ENCODE measurements at places on chromosomes 6 and 20. TPM values are rescaled to one million over a fixed set of nuclear protein-coding genes. Genes with fewer than 3 reads are reported as not detected.

DNA sequence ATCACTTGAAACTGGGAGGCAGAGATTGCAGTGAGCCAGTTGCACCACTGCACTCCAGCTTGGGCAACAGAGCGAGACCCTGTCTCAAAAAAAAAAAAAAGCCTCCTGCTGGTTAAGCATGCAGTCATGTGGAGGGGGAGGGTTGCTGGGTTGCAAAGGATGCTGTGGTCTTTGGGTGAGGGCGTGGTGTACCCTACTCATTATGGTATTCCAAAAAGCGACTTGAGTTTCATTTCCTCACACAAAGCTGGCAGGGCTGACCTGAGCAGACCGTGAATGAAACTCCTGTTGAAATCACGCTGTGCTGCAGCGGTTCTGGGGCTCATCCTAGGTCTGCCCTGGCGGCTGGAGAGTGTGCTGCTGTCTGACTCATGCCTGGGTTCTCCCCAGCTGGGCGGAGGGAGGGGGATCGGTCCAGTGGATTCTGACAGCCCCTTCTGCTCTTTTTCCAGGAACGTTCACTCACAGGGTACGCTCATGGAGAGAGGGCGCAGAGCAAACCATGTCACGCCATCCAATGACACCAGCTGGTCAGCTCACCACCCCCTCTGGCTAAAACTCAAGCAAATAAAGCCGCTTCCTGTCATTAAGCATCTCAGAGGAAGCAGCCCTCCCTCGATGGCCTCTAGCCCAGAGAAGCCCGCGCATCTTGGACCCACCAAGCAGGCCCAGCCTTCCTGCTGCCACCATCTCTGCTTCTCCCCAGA is 166.2 kb downstream of the SCML4 start:
- H3K36me3 ChIP-seq, result no peaks in the 10 kb centered on the region
- H3K4me3 ChIP-seq, result no peak overlapping the region
- H3K4me1 ChIP-seq, result peaks cover 2% of the 10 kb centered on the region
- no peak for DNase-seq
- no peak overlapping the region for H3K27ac ChIP-seq

DNA sequence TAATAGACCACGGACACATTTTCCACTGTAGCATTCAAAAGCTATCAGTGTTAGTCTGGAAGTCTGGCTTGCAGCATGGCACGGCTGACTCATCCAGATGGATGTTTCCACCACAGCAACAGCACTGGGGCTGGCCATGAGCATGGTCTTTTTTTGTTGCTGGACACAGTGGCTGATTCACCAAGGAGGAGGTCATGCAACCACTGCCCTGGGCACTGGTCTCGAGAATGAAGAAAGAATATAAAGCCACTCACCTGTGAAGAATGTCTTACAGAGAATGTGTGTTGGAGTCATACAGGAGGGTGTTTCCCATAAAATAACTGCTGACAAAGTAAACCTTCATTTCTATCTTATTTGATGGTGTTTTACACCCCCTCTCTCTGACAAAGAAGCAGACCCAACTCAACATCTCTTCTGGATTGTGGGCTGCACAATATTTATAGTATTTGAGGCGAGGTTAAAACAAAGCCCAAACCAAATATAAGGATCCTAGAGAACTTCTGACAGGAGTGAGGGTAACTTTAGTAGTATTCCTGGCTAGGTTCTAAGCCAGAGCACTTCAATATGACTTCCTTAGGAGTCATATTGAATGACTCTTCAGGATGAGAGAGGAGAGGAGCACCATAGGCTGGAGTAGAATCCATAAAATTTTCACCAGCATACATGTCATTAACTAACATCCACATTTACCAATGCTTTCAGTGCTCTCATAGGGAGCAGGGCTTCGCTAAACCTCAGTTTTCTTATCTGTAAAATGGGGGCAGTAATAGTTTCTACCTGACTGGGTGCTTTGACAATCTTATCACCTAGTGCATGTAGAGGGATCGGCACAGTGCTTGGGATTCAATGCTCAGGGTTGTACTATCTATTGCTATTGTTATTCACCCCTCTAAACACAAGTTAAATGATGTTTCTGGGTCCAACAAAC is 121.4 kb downstream of the KIF13A start:
- H3K27me3 ChIP-seq, result no peaks in the 10 kb centered on the region
- peak overlapping the region; percentile 45 for H3K27ac ChIP-seq
- H3K4me1 ChIP-seq, result peaks cover 40% of the 10 kb centered on the region
- H3K36me3 ChIP-seq, result no peaks in the 10 kb centered on the region

Gene STX11
- 37.5 TPM for total RNA-seq

Gene MATN4
- not detected for total RNA-seq

Gene WFDC10B
- not detected for total RNA-seq

DNA sequence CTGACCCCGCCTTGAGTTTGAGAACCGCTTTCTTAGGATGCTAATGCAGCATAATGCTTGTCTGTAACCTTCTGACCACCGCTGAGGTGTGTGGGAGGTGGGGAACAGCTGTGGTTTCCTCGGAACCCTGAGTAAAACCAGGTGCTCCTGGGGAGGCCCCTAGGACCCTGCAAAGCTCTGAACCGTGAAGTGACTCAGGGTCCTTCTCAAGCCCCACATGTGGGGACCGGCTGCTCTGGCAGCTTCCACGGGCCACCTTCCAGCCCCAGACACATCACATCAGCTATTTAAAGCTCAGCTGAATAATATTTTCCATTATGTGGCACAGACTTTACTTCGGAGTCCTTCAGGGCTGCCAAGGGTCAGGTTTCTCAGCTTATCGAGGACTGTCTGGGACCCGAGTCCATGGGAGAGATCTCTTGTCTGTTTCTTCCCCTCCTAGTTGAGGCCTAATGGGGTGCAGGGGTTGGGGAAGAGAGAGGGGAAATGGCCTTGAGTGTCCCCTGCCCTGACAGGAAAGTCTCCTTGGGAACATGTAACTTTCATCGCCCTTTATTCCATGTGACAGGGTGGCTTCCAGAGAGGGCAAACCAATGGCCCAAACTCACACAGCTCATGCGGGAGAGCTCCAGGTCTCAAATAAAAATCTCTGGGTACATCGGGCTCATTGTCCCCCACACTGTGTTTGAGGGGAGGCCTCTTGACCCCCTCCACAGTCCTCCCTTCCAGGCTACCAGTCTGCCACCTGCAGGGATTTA is 186.1 kb upstream of the SLC24A3 start:
- H3K27ac ChIP-seq, result no peak overlapping the region
- DNase-seq, result no peak
- H3K4me3 ChIP-seq, result no peak overlapping the region
- no peaks in the 10 kb centered on the region for H3K36me3 ChIP-seq

- no peaks in the 10 kb centered on the region for H3K27me3 ChIP-seq
- H3K4me3 ChIP-seq, result no peak overlapping the region
- no peak overlapping the region for H3K27ac ChIP-seq
- no peaks in the 10 kb centered on the region for H3K4me1 ChIP-seq
- no peaks in the 10 kb centered on the region for H3K36me3 ChIP-seq
- no peak for DNase-seq
Observed at GRCh38 chr6:32317541-32317940, 54.2 kb downstream of the TSBP1 start.

Gene GPR6
- total RNA-seq, result not detected

DNA sequence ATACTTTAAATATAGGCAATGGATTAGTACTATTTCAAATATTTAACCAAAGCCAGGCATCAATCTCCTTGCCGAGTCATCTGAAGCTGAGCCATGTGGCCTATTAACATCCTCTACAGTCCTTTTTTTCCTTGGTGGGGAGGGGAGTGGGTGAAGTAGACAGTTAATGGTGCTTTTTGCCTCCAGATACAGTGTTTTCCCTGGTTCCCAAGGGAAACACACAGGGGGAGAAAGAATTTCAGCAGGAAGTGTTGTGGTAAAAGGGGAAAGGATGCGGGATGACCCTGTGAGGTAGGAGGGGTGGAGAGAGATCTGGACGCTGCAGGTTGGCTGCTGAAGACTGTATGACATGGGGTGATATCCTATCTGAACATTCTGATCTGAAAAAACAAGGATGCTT is 9.6 kb downstream of the CLDN20 start:
- H3K36me3 ChIP-seq, result no peaks in the 10 kb centered on the region
- no peak overlapping the region for H3K4me3 ChIP-seq
- H3K4me1 ChIP-seq, result peaks cover 10% of the 10 kb centered on the region
- no peak for DNase-seq
